ENCODE measurements at places on chromosomes 11 and 22. TPM values are rescaled to one million over a fixed set of nuclear protein-coding genes. Genes with fewer than 3 reads are reported as not detected.

Gene OLFML1
- total RNA-seq, result 5.3 TPM

Gene GAL
- total RNA-seq, result 0.30 TPM

Gene TMPRSS6
- total RNA-seq, result not detected

Gene THRSP
- total RNA-seq, result 2.0 TPM

GRCh38 chr11:65879617-65880016, at the start of gene CTSW:
CTSW (plus strand) TSS chr11:65879837; CDS start chr11:65879855, 18 bp downstream.
- no peak for DNase-seq

GRCh38 chr11:17511571-17511970, 32.6 kb downstream of the USH1C start:
- no peak for DNase-seq

DNA sequence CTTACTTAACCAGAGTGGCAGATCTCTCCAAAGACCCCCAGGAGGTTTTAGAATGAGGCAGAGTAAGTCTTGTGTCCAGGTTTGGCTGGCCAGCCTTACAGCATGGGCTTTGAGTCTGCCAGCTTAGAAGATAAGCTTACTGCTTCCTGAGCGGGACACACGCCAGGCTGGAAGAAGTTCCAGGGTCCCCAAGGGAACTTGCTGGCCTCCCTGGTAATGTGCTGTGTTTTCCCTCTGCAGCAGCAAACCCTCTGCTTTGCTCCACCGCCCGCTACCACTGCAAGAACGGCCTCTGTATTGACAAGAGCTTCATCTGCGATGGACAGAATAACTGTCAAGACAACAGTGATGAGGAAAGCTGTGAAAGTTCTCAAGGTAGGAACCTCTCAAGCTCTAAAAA, 154.2 kb downstream of the LDLRAD3 start:
- no peak for DNase-seq

DNA sequence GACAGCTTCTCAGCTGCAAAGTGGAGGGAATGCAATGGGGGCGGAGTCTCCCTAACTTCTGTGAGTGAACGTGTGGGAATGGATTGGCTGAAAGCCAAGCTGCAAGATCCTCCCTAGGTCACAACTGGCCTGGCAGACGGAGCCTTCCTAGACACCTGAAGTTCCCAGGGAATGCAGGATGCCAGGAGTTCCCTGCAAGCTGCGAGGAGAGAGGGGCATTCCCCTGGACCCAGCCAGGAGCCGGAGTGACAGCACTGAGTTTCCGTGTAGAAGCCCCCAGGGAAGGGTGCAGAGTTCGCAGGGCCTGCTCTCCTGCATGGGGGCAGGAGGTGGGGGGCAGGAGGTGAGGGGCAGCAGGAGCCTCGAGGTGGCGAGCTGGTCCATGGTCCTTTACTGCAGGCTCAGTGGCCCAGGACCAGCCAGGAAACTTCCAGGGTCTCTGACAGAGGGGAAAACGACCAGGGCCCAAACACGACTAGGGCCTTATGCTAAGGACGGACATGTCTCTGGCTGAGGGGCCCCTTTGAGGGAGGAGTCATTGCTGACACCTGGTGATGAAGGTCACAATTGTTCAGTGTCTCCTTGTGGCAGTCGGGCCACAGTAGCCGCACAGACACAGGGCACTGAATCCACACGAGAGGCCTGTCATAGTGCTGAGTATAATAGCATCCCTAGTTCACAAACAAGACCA, 141.4 kb downstream of the FBXO7 start:
- DNase-seq, result no peak

DNA sequence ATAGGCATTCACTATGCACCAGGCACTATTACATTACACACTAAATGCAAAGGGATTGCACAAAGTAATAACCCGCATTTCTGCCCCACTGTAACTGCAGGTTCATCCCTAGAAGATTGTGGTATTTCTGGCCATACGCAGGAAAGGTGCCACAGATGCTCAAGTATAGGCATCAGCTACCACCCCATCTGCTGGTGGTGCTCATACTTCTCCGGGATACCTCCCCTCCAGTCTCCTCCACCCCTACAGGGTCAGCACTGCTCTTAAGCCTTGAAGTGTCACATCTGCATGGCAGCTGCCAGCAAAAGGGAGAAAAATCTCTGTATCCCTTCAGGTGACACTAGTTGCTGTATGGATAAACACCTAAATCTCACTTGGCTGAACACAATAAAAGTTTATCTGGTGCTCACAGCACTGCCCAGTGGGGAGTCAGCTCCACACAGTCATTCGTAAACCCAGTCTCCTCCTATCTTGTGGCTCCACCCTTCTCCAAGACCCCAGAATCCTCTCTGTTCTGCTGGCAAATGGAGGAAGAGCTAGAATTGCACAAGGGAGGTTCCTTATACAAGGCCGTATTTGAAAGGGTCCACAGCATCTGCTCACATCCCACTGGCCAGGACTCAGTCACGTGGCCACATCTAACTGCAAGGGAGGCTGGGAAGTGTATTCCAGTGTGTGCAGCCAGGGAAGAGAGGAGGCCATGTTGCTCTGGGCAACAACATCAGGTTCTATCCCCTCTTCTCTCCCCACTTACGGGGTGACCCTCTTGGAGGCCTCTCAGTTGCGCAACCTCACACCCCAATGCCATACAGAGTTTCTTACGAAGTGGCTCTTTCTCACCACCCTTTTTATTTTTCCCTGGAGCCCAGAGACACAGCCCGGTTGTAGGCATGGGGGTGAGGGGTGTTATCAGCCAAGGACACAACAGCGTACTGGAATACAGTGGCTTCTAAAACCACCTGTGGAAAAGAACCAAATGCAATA, 114.7 kb downstream of the BUD13 start:
- DNase-seq, result no peak

DNA sequence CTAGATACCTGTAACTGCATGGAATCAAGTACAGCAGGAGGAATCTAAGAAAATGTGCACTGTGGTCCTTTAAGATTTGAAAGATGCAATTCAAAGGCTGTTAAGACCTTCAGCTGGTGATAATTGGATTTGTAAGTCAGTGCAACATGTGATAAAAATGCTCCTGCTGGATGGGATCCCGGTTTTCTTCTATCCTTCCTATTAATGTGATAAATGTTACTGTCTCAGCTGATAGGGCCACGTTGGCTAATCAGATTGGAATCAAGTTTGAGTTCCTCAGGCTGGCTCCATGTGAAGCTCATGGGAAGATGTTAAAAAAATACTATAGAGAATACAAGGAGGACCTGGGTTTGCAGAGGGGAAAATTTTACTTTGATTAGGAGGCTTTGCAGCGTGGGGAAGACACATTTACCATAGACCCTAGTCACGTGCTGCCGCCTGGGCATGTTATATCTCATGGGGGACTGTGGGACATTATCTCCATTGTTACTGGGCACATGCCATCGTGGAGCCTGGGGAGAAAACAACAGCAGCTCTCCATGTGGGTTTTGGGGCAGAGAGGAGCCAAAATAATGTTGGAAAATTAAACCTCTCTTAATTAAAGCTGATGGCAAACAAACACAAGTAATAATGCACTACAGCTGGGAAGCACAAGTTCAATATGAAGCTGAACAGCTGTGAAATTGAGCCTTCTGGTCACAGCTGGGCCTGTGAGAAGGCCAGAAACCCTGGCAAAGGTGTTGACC, 652.5 kb downstream of the NTM start:
- DNase-seq, result no peak

DNA sequence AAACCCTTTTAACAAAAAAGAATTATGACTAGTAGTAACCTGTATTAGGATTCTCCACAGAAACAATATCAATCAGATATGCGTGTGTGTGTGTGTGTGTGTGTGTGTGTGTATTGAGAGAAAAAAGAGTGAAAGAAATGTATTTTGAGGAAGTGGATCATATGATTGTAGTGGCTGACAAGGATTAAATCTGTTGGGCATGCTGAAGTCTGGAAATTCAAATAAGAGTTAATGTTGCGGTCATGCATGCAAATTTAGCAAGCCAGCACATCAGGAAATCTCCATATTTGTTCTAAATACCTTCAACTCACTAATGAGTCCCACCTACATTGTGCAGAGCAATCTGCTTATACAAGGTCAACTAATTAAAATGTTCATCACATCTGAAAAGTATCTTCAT, 46.8 kb upstream of the IGLL5 start:
- DNase-seq, result no peak

DNA sequence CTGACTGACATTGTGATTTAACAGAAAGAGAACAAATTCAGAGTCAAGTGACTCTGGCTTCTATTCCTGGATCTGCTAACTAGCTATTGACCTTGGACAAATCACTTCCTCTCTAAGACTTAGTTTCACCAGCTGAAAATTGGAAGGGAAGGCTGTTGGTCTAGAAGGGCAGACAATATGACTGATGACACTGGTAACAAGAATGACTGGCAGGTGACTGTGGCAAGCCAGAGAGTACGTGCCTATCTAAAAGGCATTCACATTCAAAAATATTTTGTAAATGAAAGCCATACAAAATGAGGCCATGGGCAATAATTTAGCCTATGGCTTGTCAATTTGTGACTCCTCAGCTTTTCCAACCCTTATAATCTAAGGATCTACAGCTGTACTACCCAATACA, 23.5 kb downstream of the SERGEF start:
- DNase-seq, result no peak

GRCh38 chr22:20576445-20576816, 69.0 kb downstream of the MED15 start:
- DNase-seq, result no peak

DNA sequence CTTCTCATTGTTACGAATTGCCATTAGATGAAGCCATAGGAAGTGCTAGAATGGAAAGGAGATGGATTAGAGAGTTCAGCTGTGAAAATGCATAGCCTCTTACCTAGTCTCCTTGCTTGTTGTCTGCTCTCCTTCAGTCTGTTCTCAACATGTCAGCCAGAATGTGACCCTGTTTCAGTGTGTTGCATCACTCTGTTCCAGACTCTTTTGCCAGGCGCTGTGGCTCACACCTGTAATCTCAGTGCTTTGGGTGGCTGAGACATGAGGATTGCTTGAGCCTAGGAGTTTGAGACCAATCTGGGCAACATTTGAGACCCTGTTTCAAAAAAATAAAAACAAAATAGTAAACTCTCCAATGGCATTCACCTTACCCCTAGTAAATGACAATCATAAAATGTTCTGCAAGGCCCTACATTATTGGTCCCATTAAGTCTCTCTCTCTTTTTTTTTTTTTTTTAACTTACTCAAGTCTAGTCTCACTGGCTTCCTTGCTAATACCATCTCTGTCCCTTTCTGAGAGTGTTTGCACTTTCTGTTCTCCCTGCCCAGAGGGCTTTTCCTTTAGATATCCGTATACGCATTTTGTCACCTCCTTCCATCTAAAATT, 39.4 kb downstream of the CYP2R1 start:
- no peak for DNase-seq

DNA sequence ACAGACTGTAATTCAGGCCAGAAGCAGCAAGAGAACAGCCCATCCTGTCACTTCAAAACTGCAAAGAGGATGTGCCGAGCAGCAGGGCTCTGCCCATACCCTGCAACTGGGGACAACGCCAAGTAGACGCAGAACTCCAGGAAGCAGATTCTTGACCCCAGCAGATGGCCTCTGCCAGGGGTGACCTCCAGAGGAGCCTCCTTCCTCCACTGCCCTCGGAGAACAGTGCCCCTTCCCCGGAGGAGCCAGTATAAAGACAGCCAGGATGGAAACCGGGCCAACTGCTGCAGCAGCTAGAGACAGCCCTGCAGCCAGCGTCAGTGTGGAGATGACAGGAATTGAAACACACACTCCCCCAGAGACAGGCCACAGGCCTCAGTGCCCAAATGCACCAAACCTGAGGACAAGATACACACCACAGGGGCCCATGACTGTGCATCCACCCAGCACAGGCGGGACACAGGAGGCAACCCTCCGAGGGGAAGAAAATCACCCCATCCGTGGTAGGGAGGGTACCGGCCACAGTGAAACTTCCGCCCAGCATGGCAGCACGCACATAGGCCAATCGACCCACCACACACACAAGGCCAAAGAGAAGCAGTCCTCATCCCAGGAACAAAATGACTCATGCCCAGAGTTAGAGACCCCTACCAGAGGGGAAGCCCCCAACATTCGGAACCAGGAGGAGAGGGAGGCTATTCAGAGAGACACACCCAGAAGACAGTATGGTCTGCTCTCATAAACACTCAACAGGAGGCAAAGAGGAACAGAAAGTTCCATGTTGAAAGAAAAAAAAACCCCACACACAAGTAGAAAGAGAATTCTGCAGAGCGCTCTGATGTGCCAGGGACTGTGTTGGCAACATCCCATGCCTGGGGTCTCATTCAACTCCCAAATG, 5.6 kb downstream of the AHNAK start:
- DNase-seq, result no peak

GRCh38 chr11:45654231-45655011, 11.0 kb downstream of the CHST1 start:
- DNase-seq, result peak; percentile 63

- DNase-seq, result no peak
These were observed 378.1 kb downstream of the CADM1 start for GRCh38 chr11:115126092-115126491.

Gene GTSE1
- 0.32 TPM for total RNA-seq

Gene ATG16L2
- total RNA-seq, result 21.4 TPM

- no peak for DNase-seq
These were observed 90.9 kb upstream of the TP53I11 start for GRCh38 chr11:45041596-45041995.

Gene KCNE3
- total RNA-seq, result 2.1 TPM

Gene GPR137
- 37.7 TPM for total RNA-seq

DNA sequence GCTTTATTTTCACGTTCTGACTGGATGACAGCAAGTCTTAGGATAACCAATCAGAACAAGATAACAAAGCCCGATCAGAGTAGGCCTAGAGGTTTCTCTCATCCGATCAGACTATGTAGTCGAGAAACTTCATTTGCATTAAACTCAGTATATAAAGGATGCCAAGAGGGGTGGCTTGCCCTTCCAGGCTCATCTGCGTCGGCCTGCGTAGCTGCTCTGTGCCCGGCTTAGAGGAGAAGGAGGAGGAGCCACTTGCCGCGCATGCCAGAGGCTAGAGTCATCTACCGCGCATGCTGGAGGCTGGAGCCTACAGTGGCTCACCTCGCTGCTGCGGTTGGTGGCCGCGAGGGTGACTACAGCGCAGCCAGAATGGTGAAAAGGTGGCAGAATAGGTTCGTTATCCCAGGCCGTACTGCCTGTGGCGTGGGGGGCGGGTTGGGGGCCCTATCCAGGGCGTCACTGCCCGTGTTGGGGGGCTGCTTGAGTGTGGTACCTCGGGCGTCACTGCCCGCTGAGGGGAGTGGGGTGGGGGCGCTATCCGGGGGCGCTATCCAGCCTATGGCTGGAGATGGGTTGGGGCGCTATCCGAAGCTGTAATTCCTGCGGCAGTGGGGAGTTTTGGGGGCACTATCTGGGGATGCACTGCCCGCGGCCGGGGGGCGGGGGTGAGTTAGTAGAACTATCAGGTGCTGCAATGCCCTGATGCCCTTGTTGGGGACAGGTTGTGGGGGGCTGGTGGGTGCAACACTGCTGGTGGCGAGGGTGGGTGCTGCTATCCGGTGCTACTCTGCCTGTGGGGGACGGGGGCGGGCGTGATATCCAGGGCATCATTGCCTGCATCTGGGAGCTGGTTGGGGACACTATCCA, at the start of gene RFPL2:
RFPL2 (minus strand) TSS at position 218 of the 867 bp plus-strand sequence. CDS start 2,622 bp downstream, outside the sequence.
- no peak for DNase-seq

Gene ZNF74
- 4.9 TPM for total RNA-seq

GRCh38 chr11:16795146-16795545, 56.7 kb downstream of the C11orf58 start:
- no peak for DNase-seq

GRCh38 chr22:48706934-48707762, 1120.5 kb downstream of the BRD1 start:
- DNase-seq, result peak; percentile 69
